ENCODE measurements at places on chromosomes 1 and 21. TPM values are rescaled to one million over a fixed set of nuclear protein-coding genes. Genes with fewer than 3 reads are reported as not detected.

TAS1R3 gene
- total RNA-seq: 0.28 TPM

KLHL12 gene
- total RNA-seq: 24.0 TPM

- no peaks in the 10 kb centered on the region for H3K36me3 ChIP-seq
- peaks cover 30% of the 10 kb centered on the region for H3K4me1 ChIP-seq
- no peak overlapping the region for H3K4me3 ChIP-seq
- H3K27me3 ChIP-seq: no peaks in the 10 kb centered on the region
- H3K27ac ChIP-seq: peak overlapping the region; percentile 68
Measured at GRCh38 chr1:62321446-62321845, 2.2 kb upstream of the KANK4 start.

RHBDL2 gene
- not detected for total RNA-seq

All from chondrocyte (in vitro differentiated cells).